ENCODE measurements at places on chromosomes 5 and 9. TPM values are rescaled to one million over a fixed set of nuclear protein-coding genes. Genes with fewer than 3 reads are reported as not detected.

CTXN3 gene
- polyA plus RNA-seq, result not detected

MCC gene
- polyA plus RNA-seq, result 33.2 TPM

GRCh38 chr9:71676460-71676859 lies 91.9 kb downstream of the CEMIP2 start:
- no peak for DNase-seq

GRCh38 chr5:10091701-10092100 lies 158.0 kb downstream of the ATPSCKMT start:
- no peak for DNase-seq

- no peak for DNase-seq
These were observed 442.4 kb downstream of the KIF4B start for GRCh38 chr5:155455791-155456514.

DNA sequence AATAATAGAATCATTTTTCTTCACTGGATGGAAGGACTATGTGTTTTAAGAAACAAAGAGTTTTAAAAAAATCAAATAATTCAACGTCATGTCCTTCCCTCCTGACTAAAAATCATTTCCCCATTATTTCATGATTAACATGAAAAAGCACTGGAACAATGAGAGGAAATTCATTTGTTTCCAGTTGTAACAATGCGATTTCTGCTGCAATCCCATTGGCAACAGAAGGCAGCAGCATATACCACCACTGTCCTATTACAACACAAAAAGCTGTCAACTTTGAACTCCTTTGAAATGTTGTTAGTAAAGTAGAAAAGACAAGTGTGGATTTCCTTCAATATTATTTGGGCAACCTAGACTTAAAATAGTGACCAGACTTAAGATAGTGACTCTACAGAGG lies 3.1 kb downstream of the C5orf63 start:
- DNase-seq, result no peak

DNA sequence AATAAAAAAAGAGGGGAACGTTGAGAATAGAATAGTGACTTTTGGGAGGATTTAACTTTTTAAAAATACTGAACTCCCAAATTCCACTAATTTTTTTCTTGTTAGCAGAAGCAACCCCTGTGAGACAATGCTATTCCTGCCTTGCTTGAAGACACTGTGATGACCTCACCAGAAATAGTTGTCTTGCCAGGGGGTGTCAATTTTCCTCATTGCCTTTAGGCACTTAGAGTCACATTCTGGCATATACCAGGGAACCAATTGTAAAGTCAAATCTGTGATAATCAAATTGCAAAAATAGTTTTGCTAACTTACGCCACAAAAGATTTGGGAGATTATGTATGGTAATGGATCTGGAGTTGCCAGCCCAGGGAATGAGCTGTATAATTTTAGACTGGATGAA lies 42.8 kb upstream of the RPS23 start:
- DNase-seq, result no peak
